Right cardiac atrium (tissue), 5 donors: ENCODE measurements at places on chromosomes 13 and 19. TPM values are rescaled to one million over a fixed set of nuclear protein-coding genes. Genes with fewer than 3 reads are reported as not detected.

Gene ODAD3
- 1.2 TPM for total RNA-seq

Gene SCAF1
- total RNA-seq = 42.7 TPM

Gene CIC
- total RNA-seq = 39.3 TPM

Gene CDX2
- total RNA-seq = not detected

Gene CRB3
- not detected for total RNA-seq

Gene ZNF30
- total RNA-seq = 3.1 TPM

Gene XAB2
- 27.3 TPM for total RNA-seq

Gene KCTD4
- total RNA-seq = 0.34 TPM

Gene SHKBP1
- total RNA-seq = 20.9 TPM

Gene CGB5
- not detected for total RNA-seq

Gene REEP6
- 1.5 TPM for total RNA-seq

Gene CILP2
- total RNA-seq = 0.12 TPM

Gene RASAL3
- 0.68 TPM for total RNA-seq

Gene EFNB2
- total RNA-seq = 15.6 TPM

Gene ADAMTS10
- 16.1 TPM for total RNA-seq

Gene NLRP11
- total RNA-seq = not detected

Gene CABP5
- not detected for total RNA-seq

Gene CEACAM3
- total RNA-seq = 0.29 TPM

Gene FUT3
- total RNA-seq = not detected

Gene PSG3
- not detected for total RNA-seq

Gene TMEM147
- 79.5 TPM for total RNA-seq

Gene BRSK1
- total RNA-seq = 18.6 TPM

Gene PPP1R15A
- total RNA-seq = 80.2 TPM

Gene RFPL4A
- not detected for total RNA-seq

Gene PNMA8C
- 0.23 TPM for total RNA-seq

Gene CEACAM20
- not detected for total RNA-seq

Gene PET100
- 136 TPM for total RNA-seq

Gene EDNRB
- 55.8 TPM for total RNA-seq

Gene NLRP7
- not detected for total RNA-seq

Gene ZNF844
- total RNA-seq = 13.7 TPM

Gene PSG2
- not detected for total RNA-seq

Gene VPS36
- total RNA-seq = 38.8 TPM

Gene KLK13
- not detected for total RNA-seq

Gene CFAP97D2
- not detected for total RNA-seq

Gene MCF2L
- total RNA-seq = 18.0 TPM

Gene SSC5D
- total RNA-seq = 8.8 TPM

Gene CASP14
- total RNA-seq = not detected

Gene METTL21C
- total RNA-seq = not detected

Gene OR7C1
- not detected for total RNA-seq

Gene ZNF729
- not detected for total RNA-seq

Gene SMIM7
- 54.3 TPM for total RNA-seq

Gene ZNF543
- total RNA-seq = 6.2 TPM

Gene KISS1R
- not detected for total RNA-seq

Gene C13orf42
- total RNA-seq = not detected

Gene PRRG2
- total RNA-seq = 0.83 TPM

Gene TNPO2
- 54.6 TPM for total RNA-seq

Gene CBY2
- total RNA-seq = not detected

Gene UHRF1
- total RNA-seq = 2.3 TPM

Gene OXGR1
- total RNA-seq = not detected

Gene ZNF497
- total RNA-seq = 0.42 TPM

Gene OVOL3
- not detected for total RNA-seq

Gene FAM216B
- total RNA-seq = 47.0 TPM

Gene EXOC3L2
- 4.3 TPM for total RNA-seq

Gene PTPRH
- total RNA-seq = 3.1 TPM

Gene BCAM
- 70.2 TPM for total RNA-seq

Gene WTIP
- 18.0 TPM for total RNA-seq

Gene SLC25A42
- 13.8 TPM for total RNA-seq

Gene URAD
- not detected for total RNA-seq

Gene PNMA8B
- total RNA-seq = 2.1 TPM
